ENCODE measurements at places on chromosomes 3 and 15.

DNA sequence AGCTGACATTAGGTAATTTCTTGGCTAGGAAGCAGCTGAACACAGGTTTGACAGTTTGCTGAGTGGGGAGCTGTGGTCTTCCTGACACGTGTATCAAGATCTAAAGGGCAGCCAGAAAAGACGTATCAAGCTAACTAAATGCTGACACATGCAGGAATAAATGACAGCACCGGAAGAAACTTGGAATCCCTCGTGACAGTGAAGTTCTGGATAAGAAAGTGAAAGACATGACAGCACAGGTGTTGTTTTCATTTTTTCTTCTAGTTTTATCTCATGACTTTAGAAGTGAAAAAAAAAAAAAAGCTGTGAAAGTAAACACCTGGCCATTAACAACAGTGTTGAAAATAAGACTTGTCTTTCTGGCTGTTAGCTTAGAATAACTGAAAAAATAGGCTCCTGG is 48.7 kb downstream of the FGF7 start:
- DNase-seq, result peak; percentile 2

- no peak for DNase-seq
These were observed 53.4 kb downstream of the GSK3B start for GRCh38 chr3:120040813-120041377.

- no peak for DNase-seq
These were observed 46.5 kb downstream of the EXOG start for GRCh38 chr3:38542401-38543298.

DNA sequence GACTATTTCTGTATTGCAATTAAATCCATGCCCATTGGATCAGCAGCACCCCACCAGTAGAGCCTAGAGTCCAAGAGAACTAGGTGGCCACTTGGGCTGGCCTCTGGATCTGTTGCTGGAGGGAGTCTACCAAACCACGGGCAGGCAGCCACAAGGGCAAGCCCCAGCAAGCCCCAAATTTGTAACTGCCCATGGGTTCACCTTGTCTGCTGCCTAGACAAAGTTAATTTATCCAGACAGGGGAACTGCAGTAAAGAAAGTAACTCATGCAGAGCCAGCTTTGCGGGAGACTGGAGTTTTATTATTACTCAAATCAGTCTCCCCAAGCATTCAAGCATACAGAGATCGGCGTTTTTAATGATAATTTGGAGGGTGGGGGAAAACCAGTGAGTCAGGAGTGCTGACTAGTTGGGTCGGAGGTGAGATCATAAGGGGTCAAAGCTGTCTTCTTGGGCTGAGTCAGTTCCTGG is 74.0 kb upstream of the TERB2 start:
- DNase-seq, result peak; percentile 34

GRCh38 chr15:95174301-95175259 is 943.2 kb downstream of the MCTP2 start:
- no peak for DNase-seq

DNA sequence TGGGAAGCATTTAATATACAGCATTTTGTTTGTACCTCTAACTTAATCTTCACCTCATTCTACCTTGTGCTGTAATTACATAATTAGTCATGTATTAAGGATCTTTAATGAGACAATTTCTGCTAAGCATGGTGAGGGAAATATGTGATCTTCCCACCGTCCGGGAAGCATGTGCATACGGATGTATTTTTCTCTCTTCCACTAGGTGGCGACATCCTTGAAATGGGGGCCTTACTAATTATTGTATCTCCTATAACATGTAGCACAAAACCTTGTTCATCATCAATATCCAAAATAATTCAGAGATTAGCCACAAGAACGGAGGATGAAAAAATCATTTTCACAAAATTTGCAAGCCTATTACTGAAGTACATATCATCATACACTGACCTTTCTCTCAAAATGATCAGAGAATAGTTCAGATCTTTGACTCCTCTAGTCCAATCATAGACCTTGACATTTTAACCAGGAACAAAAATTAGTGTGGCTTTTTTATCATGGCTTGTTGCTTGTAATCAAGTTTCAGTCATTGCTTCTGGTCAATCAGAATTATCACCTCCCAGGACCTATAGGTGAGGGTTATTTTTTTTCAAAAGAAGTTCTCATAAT is 148.9 kb upstream of the GBE1 start:
- peak; percentile 1 for DNase-seq

DNA sequence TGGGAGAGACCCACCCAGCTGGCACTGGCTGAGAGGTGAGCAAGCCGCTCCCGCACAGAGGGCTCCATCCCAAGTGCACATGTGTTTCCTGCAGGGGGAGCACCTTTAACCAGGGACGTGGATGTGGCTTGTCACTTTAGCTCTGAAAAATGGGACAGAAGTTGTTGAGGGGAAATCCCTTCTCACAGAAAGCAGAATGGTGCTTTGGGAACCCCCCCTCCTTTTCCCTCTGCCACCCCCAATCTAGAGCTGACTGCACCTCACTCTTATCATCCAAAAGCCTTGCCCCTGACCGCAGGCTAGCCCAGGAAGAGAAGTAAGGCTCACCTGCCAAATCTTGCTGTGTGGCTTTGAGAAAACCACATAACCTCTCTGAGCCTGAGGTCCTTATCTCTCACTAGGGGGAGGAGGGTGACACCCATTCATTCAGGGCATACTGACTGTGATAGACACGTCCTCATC is 77.9 kb downstream of the RPN1 start:
- DNase-seq, result peak; percentile 60

DNA sequence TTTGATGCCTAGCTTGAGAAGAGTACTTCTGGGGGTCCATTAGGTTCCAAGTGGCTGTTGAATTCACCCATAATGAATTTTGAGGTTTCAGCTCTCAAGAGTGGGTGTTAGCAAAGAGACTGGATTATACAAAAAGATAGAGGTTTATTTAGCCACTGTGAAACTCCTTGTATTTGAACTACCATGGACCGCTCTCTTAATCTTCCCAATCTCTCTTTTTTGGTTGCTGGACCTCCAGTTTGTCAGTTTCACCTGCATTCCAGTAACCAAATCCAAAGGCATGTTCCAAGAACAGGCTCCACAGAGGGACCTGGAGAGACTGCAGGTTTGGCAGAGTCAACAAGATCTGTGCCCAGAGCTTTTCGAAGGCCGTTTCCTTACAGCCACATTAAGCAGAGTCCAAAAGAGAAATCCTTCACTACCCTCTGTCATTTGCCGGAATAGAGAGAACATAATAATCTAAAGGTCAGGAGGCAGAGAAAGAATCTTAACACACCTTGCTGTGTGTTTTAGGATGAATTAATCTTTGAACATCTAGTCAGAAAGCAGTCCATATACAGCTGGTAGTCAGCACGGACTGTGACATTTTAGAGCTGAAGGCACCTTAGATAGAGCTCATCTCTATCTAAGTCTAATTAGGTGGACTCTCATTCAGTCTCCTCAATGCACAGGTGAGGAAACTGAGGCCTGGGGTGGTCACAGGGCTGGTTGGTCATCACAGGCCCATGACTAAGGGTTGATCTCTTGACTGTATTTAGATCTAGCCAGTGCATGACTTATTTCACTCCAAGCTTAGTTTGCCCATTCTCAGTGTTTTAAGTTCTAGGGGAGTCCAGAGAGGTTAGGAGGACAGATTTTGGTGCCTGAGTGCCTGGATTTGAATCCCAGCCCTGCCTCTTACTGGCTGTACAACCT is 1.3 kb downstream of the ABHD2 start:
- DNase-seq, result no peak

DNA sequence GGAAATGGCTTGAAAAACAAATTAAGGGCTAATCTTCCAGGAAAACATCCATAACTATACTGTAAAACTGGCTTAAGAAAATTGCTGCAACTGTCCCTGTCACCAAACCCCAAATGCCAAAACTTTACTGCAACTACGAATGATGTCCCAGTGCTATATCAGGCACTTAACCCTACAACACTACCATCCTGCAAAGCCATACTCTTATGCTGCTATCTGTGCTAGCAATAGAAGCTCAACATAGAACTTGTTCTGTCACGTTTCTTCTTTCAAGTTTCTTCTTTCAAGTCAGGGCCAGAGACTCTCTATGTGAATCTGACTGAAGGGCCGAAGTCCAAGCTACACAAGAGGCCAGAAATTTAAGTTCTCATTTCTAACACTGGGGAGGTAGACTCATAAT is 92.5 kb downstream of the IGSF11 start:
- DNase-seq, result no peak

DNA sequence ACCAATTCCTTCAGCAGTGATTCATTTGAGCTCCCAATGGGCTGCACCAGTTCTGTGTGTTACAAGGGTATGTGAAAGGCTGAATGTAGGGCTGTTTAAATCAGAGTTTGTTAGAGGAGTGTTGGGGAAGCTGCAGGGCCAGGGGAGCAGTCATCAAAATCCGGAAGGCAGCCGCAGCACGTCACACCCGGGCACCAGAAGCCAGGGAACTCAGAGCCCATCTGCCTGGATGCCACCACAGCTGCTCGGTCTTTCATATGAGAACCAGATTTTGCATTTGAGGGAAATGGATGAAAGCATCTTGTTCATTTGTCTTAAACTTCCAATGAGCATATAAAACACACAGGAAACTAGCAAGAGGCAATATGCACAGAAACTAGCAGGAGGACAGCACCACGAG is 24.2 kb upstream of the NEO1 start:
- no peak for DNase-seq

DNA sequence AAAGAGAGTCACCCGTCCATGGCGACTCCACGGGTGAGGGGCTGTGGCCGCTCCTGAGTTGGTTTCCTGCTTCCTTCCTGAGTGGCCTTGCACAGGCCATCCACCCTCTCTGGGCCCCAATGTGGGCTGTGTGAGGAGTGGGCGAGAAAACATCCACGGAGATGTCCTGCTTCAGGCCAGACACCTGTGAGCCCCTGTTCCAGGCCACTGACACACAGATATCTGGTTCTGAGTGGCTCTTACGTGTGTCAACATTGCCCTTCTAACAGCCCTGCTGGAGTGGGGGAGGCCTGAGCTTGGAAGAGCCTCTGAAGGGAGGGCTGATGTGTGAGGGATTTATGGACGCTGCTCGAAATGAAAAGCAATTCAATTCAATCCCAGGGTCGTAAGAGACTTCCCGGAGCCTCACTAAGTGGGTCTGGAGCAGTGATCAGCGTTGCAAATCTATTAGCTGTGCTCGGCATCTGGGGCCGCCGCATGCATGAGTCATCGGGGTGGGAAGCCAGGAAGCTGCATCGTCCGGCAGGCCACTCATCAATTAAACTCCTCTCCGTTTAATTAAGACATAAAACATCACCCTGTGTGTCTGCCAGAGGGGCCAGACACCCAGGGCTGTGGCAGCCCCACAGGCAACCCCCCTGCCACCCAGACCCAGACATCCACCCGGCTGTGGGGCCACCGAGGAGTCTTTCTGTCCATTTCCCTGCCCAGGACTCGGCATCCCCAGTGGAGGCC is 20.0 kb upstream of the PRR23E start:
- no peak for DNase-seq

GRCh38 chr3:188567478-188568195 is 413.7 kb downstream of the LPP start:
- no peak for DNase-seq

GRCh38 chr15:58758141-58758540 is 8.6 kb upstream of the ADAM10 start:
- DNase-seq, result no peak

Measured in activated naive CD8-positive, alpha-beta T cell treated with anti-CD3 and anti-CD28 coated beads for 36 hours (primary cell).